ENCODE measurements at places on chromosomes 7 and 10. TPM values are rescaled to one million over a fixed set of nuclear protein-coding genes. Genes with fewer than 3 reads are reported as not detected.

The GNGT1 gene
- not detected for total RNA-seq

The COL13A1 gene
- total RNA-seq = 2.3 TPM

The PARP12 gene
- 5.1 TPM for total RNA-seq

The TMEM196 gene
- not detected for total RNA-seq

The CHST12 gene
- total RNA-seq = 9.0 TPM

The LGI1 gene
- total RNA-seq = 12.6 TPM

The CUZD1 gene
- total RNA-seq = 0.09 TPM

DNA sequence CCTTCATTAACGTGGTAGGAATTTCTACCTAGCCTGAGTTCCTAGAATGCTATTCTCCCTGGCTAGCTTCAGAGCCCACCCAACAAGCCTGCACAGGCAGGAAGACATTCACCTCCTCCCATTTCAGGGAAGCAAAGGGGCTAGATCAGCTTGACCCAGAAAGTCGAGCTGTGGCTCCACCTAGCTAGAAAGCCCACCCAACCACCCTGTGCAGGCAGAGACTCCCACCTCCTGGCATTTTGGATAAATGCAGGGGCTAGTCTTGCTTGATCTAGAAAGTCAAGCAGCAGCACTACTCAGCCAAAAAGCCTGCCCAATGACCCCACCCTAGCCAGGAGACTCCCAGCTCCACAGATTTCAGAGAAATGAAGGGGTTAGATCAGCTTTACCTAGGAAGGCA lies 479.5 kb downstream of the SDK1 start:
- no peak for DNase-seq

- DNase-seq = no peak
These were observed 146.3 kb upstream of the EEPD1 start for GRCh38 chr7:36006636-36007229.

DNA sequence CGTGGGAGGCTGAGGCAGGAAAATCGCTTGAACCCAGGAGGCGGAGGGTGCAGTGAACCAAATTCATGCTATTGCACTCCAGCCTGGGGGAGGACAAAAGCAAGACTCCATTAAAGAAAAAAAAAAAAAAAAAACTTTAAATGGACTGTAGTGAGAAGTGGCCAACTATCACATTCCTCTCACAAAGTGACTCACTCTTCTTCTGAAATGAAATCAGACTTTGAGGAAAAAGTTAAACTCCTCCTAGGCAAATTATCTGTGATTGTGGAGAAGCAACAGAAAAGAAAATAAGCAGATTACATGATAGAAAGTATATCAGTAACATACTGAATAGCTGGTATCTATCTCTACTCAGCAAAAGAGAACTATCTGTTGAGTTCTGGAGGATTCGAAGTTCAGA lies 234.3 kb upstream of the PHF14 start:
- no peak for DNase-seq

DNA sequence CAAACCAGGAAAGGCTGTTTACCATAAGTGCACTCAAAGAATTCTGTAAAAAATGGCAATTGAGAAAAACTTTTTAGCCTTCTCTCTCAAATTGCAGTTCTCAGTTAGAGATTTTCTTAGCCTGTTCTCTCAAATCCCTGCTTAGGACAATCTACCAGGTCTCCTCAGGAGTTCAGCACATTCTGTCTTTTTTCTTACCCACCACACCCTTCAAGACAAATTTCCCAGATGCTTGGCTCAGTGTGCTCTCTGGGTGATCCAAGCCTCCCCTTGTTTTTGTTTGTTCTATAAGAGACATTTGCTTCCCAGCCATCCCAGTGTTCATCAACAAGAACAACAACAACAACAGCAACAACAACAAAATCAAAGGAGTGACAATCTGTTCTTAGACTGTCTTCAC lies 87.3 kb downstream of the MACC1 start:
- DNase-seq = no peak

- DNase-seq = no peak
These were observed 14.0 kb downstream of the SLC13A4 start for GRCh38 chr7:135713836-135714470.

- DNase-seq = no peak
These were observed 303.3 kb downstream of the GPR37 start for GRCh38 chr7:124462249-124462648.
